NCI-H1436 (cell line): ENCODE measurements at places on chromosomes 7 and 10.

DNA sequence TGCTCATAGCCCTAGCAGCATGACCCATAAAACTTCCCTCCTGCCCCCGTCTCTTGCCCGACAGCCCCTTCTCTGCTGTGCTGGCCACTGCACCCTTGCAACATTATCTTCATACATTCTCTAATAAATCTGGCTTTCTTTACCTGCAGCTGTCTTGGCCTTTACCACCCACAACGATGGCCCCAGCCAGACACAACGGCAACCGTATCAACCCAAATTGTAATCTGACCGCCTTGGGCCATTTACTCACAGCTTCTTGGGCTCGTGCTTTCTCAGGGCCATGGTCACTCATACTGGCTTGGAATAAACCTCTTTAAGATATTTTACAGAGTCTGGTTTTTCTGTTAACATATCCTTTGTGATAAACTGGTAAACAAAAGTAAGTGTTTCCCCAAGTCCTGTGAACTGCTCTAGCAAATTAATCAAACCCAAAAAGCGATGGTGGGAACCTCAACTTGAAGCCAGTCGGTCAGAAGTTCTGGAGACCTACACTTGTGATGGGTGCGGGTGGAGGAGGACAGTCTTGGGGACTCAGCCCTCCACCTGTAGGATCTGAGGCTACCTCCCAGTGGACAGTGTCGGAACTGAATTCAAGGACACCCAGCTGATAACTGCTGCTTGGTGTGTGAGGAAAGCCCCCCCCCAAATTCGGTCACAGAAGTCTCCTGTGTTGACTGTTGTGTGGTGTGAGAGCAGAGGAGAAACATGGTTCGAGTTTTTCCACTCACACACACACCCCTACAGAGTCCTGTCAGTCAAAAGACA is 87.6 kb upstream of the ATP6V0A4 start:
- DNase-seq: no peak

DNA sequence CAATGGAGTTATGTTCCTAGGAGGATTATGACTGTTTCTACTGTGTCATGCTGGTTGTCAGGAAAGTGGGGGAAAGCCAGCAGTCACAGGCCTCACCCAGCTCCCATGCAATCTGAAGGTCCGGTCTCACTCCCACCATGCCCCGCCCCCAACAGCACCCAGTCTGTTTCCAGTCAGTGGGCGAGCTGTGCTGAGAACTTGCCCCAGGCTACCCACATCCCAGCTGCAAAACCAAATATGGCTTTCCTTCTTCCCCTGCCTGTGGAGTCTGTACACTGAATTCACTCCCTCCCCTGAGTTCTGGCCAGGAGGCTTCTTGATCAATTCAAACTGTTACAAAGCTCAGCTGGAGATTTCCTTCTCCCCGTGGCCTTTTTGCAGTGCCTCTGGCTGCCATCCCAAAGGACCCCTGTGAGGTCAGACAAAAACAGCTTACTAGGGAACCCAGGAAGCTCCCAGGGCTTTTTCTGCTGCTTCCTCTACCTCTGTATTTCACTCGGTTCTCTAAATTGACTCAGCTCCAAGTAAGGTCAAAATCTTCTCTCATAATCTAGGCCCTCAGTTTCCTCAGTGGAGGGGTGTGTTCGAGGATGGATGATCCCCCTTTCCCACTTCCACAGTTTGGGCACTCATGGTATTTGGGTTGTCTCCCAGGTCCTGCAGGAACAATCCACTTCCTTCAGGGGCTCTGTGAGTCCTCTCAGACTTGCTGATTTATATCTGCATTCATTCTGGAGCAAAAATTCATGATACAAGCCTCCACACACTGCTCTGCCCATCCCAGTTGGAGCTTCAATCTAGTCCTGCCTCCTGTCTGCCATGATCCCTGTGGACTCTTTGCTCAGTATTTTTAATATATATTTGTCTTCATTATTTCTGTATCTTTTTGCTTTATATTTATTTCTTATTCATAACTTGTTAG is 205.5 kb downstream of the SEMA3D start:
- DNase-seq: no peak

GRCh38 chr10:100912013-100912604 is 654 bp upstream of the SLF2 start:
- no peak for DNase-seq

DNA sequence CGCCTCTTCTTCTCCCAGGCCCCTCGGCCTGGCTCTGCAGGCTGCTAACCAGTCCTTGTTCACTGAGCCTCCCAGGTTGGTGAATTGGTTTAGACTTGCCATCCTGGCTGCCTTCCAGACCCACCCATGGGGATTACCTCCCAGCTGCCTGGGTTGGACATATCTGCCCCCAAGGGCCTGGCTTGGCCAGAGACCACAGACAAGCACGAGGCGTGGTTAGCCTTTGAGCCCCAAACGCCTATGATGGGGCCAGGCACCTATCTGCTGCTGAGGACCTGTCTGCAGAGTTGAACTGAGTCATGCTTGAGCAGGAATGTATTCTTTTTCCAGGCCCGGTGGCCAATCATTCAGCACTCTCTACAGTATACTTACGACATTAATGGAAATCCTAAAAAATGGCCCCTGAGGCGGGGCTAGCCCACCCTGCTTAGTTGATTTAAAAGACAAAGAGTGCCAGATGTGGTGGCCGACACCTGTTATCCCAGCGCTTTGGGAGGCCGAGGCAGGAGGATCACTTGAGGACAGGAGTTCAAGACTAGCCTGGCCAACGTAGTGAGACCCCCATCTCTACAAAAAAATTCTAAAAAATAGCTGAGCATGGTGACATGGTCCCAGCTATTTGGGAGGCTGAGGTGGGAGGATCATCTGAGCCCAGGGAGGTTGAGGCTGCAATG is 361.5 kb downstream of the FRMD4A start:
- DNase-seq: no peak

DNA sequence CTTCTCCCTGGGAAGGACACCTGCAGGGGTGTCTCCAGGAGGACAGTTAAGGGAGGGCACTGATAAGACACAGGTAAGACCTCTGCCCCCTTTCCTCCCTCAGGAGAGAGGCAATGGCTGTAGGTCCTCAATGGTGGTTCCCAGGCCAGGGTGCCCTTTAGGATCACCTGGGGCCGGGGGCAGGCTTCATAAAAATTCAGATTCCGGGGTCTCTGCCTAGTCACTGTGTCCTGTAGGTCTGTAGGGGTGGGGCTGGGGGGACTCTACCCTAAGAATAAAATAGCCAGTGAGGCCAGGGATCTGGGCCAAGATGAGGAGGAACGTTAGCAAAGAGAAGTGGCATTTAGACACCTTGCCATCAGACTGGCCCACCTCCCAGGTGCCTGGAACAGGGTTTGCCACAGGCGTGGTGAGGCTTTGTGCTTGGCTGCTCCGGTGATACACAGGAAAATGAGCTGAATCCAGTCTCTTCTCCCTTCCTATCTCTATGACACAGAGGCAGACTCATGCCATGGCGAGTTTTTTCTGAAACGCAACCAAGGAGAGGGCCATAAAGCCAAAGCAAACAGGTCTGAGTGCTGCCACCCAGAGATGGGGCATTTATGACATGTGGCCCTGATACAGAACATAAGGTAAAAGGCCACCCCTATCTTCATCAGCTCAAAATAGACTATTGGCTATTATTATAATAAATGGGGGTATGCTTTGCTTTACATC is 52.6 kb downstream of the SH3PXD2A start:
- no peak for DNase-seq

GRCh38 chr7:132463922-132464321 is 112.3 kb downstream of the PLXNA4 start:
- DNase-seq: no peak

DNA sequence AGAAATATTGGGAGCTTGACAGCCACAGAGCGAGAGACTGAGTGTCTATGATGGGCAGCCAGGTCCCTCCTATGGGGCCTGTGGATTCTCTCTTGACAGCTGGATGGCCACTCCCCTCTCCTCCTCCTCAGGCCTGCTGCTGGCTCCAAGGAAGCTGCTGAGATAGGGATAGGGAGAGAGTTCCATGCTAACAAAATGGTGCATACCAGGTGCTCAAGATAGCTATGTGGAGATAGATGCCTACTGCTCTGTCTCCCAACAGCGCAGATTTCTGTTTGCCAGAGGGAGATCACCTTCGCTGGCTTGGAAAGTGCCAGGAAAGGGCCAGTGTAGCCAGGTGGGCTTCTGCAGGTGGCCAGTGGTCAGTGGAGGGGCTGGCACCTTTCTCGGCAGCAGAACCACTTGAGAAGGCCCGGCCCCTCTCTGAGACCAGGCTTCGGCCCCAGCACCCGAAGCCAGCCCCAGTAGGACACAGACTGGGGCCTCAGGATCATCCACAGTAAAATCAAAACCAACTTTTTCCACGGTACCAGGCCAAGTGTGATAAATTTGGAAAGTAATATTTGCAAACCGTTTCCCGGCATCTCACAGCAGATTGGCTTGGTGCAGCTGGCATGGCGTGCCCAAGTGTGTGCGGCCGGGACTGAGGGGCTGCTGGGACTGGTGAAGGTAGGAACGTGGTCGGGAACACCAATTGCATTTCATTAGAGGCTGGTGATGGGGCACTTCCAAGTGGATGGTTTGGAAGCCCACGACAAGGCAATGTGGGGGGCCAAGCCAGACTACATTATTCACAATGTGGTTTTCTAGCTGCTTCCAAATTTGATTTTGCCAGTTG is 139.6 kb downstream of the PTPN20 start:
- DNase-seq: no peak

DNA sequence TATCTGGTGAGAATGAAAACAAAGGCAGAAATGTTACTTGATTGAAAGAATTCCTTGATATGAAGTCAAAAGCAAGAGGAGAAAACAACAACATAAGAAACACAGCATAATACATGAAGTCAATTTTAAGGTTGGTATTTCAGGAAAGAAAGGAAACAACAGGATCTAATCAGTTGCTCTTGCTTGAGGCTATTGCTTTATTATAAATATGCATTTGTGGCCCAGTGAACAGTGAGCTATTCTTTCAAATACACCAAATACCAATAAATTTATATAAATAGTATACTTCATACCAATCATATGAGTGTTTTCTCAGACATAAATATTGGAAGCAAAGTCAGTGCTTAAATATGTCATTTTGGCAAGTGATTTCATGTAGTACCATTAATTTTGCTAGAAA is 806.6 kb downstream of the NXPH1 start:
- no peak for DNase-seq

GRCh38 chr7:64774204-64774842 is 19.9 kb upstream of the ZNF138 start:
- no peak for DNase-seq

DNA sequence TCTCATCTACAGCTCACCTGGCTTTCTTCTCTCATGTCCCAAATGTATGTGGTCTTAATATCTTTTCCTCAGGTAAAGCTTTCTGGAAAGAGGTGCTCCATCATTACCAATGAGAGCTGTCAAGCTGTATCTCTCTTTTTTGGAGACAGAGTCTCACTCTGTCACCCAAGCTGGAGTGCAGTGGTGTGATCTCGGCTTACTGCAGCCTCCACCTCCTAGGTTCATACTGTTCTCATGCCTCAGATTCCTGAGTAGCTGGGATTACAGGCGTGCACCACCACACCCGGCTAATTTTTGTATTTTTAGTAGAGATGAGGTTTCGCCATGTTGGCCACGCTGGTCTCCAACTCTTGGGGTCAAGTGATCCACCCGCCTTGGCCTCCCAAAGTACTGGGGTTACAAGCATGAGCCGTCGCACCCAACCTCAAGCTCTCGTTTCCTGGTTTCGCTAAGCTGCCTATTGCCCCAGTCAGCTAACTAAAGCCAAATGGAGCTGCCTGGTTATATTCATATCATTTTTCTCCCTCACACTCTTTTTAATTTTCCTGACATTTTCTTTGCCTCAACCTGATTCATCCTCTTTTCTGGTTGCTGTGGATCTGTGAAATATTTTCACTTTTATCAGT is 60.5 kb downstream of the SUFU start:
- DNase-seq: no peak
